ENCODE measurements at places on chromosomes 2 and 18. TPM values are rescaled to one million over a fixed set of nuclear protein-coding genes. Genes with fewer than 3 reads are reported as not detected.

The ABCB11 gene
- total RNA-seq: under 0.01 TPM

The PRKD3 gene
- total RNA-seq: 46.5 TPM

The ALPG gene
- total RNA-seq: not detected

The C2orf66 gene
- not detected for total RNA-seq

The OTOF gene
- total RNA-seq: 0.33 TPM

The GALNT5 gene
- total RNA-seq: 0.16 TPM

The DOCK10 gene
- total RNA-seq: 23.9 TPM

The PTH2R gene
- 3.3 TPM for total RNA-seq

DNA sequence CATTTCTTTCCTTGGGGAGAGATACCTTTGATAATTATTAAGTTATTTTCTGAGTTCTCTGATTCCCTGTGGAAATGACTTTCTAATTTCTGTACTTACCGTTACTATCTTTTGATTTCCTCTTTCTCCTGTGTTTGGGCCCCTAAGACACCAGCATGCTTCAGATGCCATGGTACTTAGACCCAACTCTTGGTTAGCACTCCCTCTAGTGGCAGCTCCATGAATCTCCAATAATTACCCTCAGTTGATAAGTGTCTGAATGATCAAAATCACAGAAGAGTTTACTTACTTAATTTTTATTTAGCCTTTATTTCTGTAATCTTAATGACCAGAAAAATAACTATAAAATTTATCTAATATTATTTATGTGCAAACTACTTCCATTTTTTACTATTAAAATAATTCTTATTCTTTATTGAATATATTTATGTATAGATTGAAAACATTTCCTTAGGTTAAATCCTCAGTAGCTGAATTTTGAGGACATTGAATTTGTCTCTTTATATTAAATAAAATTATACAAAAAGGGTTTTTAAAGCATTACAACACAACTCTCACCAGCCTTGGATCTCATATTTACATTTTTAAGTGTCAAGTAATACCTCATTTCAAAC, 300.4 kb downstream of the KCNS3 start:
- DNase-seq: no peak

DNA sequence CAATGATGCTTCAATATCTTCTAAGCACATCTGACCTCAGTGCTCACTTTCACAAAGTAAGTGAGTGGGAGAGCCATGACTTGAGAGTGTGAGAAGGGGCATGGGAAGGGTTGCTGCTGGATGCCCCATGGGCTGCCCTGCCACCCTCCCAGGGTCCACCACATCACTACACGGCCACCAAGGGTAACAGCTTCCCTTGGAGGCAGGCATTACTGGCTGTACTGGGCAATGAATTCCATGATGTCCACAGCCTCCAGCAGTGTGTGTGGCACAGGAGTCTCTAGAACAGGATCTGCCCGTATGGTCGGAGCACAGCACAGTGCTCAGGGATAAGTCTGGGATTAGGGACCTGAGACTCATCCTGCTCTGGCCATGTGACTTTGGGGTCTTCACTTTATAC, 481.0 kb upstream of the MYT1L start:
- DNase-seq: no peak

DNA sequence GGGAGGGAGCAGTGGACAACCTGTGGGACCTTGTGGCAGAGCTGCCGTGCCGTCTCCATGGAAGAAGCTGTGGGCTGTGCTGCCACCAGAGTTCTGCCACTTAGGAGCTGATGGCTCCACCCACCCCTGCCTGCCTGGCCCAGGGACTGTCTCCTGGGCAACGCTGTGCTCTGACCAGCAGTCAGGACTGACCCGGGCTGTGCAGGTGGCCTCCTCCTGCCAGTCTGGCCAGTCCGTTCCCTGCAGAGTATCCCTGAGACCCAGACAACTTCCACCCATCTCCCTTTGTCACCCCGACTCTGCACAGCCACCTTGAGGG, 12.8 kb downstream of the ASIC4 start:
- no peak for DNase-seq

- DNase-seq: no peak
Measured at GRCh38 chr2:126448611-126449010, 207.3 kb upstream of the GYPC start.

GRCh38 chr2:198297350-198297749, 493.0 kb downstream of the PLCL1 start:
- no peak for DNase-seq

DNA sequence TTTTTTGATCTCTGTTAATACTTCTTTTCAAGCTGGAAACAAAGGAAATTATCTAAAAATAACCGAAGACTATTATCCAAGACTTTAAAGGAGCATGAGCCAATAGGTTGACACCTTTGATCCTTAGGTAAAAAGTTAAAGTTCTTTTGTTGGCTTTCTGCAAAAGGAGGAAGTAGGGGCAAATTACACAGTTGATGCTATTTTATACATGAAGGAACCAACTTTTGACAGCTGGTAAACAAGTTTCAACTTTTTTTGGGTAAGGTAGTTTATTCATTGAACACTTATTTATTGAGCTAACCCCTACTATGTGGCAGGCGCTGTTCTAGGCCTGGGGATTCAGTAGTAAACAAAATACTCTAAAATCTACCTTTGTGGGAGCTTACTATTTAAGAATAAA, 66.6 kb upstream of the ZEB2 start:
- no peak for DNase-seq

- DNase-seq: no peak
Measured at GRCh38 chr2:74577448-74577847, 22.9 kb downstream of the DOK1 start.

DNA sequence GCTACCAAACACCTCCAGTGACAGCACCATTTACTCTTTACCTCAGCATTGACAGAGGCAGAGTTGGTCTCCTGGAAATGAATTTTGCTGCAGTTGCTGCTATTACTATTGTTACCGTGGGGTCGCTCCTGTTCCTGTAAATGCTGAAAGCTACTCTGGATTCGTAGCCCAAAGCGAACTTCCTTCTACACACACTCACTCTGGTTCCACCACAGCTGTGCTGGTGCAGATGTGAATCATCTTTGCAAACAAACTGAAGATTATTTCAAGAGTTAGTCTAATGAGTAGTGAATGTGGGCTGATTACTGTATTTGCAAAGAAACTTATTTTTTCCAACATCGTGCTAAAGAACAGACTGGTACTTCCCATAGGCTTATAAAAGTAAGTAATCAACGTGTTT, 304.0 kb downstream of the LPIN1 start:
- no peak for DNase-seq

- no peak for DNase-seq
Measured at GRCh38 chr2:73451263-73451972, 65.8 kb downstream of the ALMS1 start.

GRCh38 chr2:43223521-43224001, 2.8 kb downstream of the ZFP36L2 start:
- no peak for DNase-seq

- DNase-seq: no peak
Measured at GRCh38 chr2:216589791-216590190, 43.4 kb upstream of the IGFBP2 start.

GRCh38 chr18:79329786-79330185, 65.9 kb upstream of the NFATC1 start:
- no peak for DNase-seq

All from breast epithelium (tissue), 4 donors.